ENCODE measurements at places on chromosomes 2 and 18.

GRCh38 chr2:69588403-69588802 is 55.1 kb downstream of the AAK1 start:
- DNase-seq = no peak

DNA sequence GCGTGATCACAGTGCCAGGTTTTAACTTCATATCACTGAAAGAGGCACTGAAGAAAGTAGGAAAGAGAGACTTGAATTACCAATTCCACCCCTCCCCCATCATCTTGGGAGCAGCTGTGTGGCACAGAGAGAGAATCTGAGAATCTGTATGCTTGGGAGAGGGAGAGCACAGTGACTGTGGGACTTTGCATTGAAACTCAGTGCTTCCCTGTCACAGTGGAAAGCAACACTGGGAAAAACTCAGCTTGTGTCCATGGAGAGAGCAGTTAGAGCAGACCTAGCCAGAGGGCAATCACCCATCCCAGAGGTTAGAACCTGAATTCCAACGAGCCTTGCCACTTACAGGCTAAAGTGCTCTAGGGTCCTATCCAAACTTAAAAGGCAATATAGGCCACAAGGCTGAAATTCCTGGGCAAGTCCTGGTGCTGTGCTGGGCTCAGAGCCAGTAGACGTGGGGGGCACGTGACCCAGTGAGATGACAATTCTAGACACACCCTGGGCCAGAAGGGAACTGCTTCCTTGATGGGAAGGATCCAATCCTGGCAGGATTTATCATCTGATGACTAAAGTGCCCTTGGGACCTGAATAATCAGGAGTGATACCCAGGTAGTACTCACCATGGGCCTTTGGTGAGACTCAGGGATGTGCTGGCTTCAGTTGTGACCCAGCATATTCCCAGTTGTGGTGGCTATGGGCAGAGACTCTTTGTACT is 15.5 kb upstream of the ABCB11 start:
- no peak for DNase-seq

DNA sequence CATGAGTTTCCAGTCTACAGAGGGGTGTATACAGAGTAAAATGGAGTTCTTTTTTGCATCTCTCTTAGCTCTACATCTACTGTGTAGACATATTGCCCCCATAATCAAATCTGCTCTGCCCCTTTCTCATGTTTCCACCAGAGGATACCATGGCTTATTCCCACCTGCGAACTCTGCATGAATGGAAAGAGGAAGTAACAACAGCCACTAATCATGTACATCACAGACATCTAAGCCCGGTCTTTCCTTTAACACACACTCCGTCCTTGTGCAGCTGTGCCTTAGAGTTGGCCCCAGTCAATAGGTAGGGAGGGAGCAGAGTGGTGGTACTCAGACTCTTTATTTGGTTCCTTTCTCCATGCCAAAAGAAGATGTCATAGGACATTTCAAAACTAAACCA is 147.3 kb upstream of the NRP2 start:
- no peak for DNase-seq

GRCh38 chr2:196951973-196952372 is 25.5 kb upstream of the PGAP1 start:
- no peak for DNase-seq

- no peak for DNase-seq
Observed at GRCh38 chr2:60945341-60945740, 64.0 kb downstream of the REL start.

GRCh38 chr2:147632198-147632597 is 212.6 kb upstream of the ACVR2A start:
- DNase-seq = no peak

GRCh38 chr2:123035541-123035940 is 989.5 kb upstream of the CNTNAP5 start:
- DNase-seq = no peak

DNA sequence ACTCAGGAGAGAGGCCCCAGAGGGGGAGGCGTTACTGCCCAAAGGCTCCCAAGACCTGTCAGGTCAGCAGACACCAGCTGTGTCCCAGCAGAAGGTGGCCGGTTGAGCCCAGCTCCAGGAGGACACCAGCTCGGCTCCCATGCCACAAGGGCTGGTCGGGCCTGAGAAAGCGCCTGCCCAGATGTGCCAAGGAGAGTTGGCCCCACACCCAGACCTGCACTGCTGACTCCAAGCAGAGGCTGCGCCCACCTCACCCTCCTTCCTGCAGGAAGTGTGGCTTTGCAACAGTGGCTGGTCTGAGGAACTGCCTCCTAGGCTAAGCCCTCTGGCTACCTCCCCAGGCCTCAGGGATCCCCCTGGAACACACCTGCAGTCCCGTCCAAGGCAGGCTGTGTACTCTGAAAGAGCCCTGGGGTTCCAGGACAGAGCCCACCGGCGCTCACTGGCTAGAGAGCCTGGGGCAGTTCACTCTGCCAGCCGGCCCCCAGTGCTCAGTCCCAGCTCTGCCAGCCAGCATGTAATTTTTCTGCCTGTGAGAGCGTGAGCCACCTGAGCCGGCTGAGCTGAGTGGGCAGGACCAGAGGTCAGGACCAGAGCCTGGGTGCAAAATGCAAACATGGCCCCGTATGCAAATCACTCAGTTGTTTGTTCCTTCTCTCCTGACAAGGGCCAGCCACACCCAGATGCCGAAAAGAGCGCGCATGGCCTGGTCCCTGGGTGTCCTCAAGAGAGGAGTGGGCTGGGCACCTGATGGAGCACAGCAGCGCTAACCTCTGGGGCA is 36.9 kb upstream of the PTMA start:
- DNase-seq = peak; percentile 58

DNA sequence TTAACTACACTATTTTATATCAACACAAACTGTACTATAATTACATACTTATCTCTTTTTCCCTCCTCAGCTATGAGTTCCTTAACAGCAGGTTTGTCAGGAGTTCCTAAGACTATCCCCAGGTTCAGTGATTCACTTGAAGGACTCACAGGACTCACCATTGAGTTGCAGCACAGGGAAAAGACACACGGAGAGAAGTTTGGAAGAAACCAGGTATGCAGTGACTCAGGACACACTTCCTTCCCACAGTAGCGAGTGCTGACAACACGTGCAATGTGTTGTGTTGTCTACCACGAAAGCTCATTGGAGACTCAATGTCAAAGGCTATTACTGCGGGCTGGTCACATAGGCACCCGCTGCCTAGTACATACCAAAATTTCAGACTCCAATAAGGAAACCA is 32.0 kb downstream of the MGAT4A start:
- no peak for DNase-seq

DNA sequence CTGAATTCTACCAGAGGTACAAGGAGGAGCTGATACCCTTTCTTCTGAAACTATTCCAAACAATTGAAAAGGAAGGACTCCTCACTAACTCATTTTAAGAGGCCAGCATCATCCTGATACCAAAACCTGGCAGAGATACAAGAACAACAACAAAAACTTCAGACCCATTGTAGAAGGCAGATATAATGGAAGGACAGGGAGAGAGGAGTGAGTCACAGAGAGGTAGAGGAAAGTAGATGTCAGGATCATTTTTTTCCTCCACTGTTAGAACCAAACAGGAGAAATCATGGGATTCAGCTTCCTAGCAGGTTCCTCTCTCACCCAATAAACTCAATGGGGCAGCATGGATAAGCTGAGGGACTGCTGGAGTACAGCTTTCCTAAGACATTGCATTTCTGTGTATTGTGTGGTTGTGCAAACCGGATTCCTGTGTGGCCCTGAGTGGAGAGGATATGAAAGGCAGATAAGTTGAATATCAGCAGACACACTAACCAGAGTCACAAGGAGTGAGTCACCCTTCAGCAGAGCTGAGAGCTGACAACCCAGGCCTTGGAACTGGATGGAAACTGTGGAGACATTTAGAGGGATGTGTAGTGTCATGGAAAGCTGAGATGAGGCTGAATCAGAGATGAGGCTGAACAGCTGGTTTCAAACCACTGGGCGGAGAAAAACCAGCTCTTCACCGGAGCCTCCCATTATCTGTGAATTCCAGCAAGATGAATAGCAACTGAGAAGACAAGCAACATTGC is 60.9 kb upstream of the MMADHC start:
- no peak for DNase-seq

DNA sequence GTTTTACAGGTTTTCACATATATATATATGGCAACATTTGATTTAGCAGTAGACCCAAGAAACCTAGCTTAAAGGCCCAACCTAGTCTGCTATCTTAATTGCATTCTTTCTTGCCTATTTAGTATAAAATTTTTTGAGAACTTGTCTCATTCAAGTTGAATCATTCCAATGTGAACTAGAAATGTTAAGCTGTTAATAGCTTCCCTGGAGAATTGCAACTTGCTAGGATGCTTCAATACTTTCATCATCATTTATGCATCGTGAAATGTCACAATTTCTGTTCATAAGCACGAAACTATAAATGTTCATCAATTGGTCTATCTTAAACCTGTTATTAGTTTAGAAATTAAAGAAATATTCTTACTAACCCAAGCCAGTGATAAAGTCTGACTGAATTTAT is 217.6 kb downstream of the BABAM2 start:
- DNase-seq = no peak

DNA sequence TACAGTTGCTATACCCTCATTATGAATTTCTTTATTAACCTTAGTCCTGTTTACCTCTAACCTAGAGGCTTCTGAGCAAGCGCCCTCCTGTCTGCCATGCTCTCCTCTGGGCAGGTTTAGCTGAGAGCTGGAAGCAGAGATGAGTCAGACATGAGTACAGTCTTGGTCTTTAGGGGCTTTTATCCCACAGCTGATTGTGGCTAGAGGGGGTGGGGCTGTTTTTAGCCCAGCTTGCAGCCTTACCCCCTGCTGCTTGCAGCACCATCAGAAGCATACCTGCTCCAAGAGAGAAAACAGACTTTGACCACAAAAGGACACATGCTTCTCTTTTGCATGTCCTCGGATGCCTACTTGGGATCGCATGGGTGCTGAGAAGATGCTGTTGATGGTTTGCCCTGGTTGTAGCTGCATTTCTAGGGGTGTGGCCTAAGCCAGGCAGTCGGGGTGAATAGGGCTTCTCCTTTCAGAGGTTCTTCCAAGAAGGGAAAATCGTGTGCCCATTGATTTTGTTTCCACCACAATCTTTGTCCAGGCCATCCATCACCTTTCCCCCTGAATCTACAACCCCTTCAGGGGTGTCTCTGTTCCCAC is 115.0 kb upstream of the LGALSL start:
- peak; percentile 68 for DNase-seq

DNA sequence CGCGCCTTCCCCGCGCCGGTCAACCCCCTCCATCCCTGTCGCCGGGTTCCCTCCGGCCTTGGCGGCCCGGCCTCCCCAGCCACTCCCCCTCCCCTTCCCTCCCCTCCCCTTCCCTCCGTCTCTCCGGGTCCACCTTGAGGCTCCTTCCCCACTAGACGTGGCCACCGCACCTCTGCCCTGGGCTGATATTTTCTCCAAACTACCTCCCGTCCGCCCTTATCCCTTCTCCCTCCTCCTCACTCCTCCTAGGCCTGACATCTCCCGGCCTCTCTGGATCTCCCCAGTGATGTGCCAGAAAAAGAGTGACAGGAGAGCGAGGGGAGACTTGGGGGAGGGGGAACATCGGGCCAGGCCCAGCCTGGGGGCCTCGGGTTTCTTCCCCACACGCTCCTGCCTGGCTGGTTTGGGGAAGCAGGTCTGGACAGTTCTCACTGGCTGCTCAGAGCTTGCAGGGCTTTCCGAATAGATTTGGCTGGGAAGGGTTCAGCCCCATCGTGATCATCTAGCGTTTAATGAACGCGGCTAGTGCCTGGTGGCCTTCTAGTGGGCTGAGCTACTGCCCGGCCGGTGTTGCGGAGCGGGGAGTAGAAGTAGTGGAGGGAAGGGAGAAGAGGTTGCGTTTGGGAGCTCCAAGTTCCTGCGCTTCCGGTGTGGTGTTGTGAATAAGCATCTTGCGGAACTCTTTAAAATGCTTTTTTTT is 641 bp downstream of the MAPRE3 start:
- DNase-seq = peak; percentile 60

Measured in WERI-Rb-1 (cell line).